T-helper 2 cell treated with Interferon-gamma antibody and Interleukin-4, amounts not matched to agents 5 μg/mL and 100 μg/mL, for 36 hours (primary cell): ENCODE measurements at places on chromosomes 2 and 18.

- no peak for DNase-seq
Measured at GRCh38 chr2:1746174-1747064, 2.1 kb upstream of the PXDN start.

- no peak for DNase-seq
Measured at GRCh38 chr2:6777626-6778025, 88.1 kb downstream of the CMPK2 start.

DNA sequence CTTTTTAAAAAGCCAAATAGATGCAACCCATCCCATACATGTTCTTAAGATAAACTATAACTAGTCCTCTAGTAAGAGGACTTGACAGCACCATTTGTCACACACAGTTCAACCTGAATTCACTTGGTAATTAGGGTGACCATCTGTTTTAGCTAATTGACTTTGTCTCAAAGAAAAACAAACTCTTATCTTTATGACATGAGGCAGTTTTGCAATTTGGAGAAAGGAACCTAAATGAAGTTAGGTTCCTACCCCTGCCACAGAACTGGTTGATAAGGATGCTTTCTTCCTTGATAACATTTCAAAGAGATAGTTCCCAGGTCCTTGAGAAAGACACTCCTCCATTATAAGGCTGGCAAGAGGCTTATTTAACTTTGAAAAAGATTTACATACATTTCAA lies 57.4 kb upstream of the LRRTM1 start:
- DNase-seq, result no peak

- peak; percentile 25 for DNase-seq
Measured at GRCh38 chr2:208315081-208315788, 49.2 kb downstream of the PIKFYVE start.

- DNase-seq, result no peak
Measured at GRCh38 chr18:37453752-37454151, 111.8 kb downstream of the CELF4 start.
